Stimulated activated CD4-positive, alpha-beta T cell treated with anti-CD3 and anti-CD28 coated beads, Interleukin-1b, Interleukin-23, amount 100 ng/mL, for 24 hours (primary cell): ENCODE measurements at places on chromosomes 5 and 9.
A peak's percentile ranks its signal among the peaks of the same experiment; 100 is the strongest.

DNA sequence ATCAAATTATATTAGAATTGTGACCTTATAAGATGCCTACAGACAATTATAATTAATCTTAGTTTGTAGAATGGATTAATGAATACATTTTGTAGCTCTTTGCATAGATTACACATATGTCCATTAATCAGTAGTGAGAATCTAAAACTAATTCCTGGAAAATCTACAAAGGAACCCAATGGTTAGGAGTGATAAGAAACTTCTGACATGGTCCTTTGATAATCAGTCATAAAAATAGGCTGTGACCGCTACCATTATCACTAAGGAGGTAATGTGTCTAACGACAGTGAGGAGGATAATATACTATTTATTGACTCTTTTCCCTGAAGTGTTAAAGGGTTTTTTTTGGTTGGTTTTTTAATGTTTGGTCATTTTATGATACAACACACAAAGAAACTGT is 46.6 kb downstream of the BNC2 start:
- no peak for DNase-seq

DNA sequence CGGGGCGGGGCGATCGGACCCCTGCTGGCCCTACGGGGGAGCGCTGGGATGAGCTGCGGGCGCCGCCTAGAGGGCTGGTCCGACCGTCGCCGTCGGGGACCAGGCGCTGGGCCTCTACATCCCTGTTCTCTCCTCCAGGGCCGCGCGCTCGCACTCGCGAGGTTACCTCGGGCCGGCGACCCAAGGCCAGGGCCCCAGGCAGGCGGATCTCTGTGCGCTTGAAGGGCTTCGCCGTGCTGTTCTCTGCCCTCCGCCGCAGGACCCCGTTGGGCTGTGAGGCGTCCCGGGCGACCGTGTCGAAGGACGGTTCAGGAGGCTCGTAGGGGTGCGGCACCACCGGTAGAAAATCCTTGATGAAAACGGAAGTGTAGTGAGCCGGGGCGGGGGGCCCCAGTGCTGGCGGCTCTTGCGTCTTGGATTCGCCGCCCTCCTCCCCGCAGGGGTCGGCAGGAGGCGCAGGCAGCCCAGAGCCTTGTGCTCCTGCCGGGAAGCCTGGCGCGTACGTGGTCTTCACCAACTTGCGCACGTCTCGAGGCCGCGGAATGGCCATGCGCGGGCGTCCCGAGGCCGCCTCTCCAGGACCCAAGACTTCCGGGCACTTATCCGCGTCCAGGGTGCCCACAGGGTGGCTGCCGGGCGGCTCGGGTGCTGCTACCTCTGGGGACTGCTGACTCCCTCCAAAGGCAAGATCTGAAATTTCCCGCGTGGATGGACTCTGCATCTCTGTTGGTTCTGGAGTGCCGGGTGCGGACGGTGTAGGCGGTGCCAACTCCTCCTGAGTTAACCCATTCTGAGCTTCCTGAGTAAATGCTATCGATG is 2.0 kb downstream of the PROB1 start:
- DNase-seq: peak; percentile 53

DNA sequence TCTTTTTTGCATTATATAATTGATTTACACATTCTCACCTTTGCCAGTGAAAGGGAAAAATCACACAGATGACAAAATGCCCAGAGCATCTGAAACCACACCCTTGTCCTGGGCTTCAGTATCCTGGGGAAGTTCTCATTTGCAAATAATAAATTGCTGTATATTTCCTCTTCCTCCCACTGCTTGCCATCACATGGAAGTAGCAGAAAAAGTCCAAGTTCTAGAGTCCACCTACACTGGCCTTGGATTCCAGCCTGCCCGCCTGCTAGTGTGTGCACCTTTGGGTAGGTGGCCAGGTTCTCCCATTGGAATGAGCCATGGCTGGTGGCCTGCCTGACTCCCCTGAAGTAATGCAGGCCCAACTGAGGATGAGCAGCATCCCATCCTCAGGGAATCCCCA is 149.4 kb downstream of the GADD45G start:
- no peak for DNase-seq

- DNase-seq: no peak
Measured at GRCh38 chr9:132557159-132557558, 25.2 kb upstream of the BARHL1 start.

DNA sequence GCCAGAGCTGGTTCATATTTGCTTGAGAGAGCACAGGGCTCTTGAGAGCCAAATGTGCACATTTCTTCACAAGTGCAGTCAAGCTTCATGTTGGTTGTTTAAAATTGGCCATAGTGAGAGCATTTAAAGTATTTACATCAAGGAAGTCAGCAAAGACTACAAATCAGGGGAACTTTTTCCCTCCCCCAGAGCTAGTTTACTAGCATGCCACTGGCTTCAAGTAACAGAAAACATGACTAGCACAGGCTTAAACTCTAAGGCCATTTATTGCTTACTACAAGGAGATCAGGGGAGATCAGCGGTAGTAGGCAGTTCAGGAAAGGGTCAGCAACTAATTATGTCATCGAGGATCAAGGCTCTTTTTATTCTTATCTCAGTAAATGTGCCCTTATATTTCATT is 11.0 kb upstream of the CCDC171 start:
- DNase-seq: no peak
